ENCODE measurements at places on chromosomes 12 and 14. TPM values are rescaled to one million over a fixed set of nuclear protein-coding genes. Genes with fewer than 3 reads are reported as not detected.

GRCh38 chr12:64258576-64258975 lies 36.5 kb upstream of the KICS2 start:
- DNase-seq = no peak

DNA sequence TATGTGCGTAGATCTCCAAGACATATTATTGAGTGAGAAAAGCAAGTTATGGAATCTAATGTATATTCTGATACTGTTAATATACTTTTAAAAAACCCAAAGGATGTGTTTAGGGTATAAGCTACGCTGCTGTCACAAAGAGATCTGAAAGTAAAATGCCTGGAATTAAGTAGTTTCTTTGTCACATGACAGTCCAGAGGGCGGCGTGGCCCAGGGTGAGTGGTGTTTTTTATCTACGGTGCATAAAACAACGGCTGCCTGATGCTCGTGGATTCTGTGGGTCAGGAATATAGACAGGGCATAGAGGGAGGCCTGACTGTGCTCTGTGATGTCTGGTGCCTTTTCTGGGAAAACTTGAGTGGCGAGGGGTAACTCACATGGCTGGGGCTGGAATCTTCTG lies 21.3 kb downstream of the TMEM120B start:
- no peak for DNase-seq

DNA sequence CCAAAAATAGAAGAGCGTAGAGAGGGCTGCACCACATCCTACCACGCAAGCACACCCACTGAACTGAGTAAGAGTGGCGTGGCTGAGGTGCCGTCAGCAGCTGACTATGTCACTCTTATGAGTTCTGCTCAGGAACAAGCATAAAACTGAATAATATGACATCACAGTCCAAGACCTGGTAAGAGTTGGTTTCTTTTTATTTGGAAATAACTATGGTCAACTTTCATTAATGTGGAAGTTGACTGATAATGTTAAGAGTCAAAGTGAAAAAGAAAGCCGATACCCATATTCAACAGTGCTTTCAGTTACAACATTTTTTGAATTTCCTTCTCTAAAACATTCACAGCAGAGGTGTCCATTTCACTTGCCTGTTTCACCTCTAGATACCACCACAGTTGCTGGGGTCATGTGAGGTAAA lies 44.6 kb downstream of the GNS start:
- DNase-seq = no peak

DNA sequence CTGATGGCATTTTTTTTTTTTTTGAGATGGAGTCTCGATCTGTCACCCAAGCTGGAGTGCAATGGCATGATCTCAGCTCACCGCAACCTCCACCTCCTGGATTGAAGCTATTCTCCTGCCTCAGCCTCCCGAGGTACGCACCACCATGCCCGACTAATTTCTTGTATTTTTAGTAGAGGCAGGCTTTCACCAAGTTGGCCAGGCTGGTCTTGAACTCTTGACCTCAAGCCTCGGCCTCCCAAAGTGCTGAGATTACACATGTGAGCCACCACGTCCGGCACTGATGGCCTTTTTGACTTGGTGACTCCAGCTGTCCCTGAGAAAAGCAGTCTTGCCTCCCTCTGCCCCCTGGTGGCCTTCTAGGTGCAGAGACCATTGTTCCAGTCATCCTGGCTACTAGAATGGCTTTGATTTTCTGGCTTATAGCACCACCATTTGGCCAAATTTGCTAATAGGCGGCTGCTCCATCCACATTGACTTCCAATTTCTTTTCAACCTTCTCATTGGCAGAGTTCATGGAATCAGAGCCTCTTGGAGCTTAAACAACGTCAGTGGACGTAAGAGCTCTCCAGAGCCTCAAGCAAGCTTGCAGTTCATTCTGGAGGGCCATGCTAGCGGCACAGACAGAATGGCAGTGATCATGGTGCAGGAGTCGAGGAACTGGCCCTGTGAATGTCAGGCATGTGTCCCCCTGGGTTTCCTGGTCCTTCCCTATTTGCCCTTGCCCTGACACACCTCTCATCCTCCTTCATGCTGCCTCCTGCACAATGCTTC lies 25.4 kb upstream of the EIF4B start:
- peak; percentile 90 for DNase-seq

The OTX2 gene
- not detected for total RNA-seq

All from right cardiac atrium (tissue), 5 donors.